Breast epithelium (tissue), 4 donors: ENCODE measurements at places on chromosomes 6 and 20. TPM values are rescaled to one million over a fixed set of nuclear protein-coding genes. Genes with fewer than 3 reads are reported as not detected.

Gene OR12D3
- not detected for total RNA-seq

Gene TCF19
- total RNA-seq, result 6.1 TPM

Gene SLC22A3
- 5.9 TPM for total RNA-seq

DNA sequence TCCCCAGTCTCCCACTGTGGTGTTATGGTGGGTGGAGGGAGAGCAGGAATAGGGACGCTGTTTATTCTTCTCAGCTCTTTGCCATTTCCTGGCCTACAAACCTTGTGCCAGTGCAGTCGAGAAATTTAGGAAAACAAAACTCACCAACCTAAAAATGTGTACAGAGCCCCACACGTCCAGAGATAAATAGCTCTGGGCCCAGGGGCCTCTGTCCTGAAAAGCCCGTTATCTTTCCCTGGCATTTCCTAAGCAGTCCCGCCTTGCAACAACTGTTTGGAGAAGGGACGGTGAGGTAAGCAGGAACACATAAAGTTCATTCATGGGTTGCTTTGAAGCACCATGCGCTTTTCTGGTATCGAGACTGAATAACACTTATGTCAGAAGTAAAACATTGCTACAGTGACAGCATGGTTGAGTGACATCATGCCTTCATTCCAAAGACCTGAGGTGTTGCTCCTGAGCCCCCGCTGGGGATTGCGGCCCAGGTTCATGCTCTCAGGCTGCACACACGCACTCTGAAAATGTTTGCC lies 80.1 kb upstream of the NXT1 start:
- DNase-seq, result no peak

DNA sequence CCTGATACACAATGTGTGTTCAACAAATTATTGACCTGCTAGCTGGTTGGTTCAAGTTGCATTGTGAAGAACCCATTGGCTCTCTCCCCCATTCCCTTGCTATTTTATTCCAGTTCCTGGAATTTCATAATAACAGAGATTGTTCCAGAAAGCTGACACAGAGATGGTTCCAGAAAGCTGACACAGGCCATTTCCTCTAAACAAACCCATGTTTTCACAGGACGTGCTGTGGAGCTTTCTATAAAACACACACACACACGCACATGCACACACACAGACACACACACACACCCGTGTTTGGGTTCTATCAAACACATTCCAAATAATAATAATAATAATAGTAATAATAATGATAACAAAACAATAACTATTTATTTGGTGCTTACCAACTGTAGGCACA lies 259.1 kb downstream of the CLIC5 start:
- no peak for DNase-seq

- DNase-seq, result no peak
Measured at GRCh38 chr6:12039540-12040459, 27.7 kb downstream of the HIVEP1 start.
